ENCODE measurements at places on chromosomes 11 and 22.
A peak's percentile ranks its signal among the peaks of the same experiment; 100 is the strongest.

- no peak for DNase-seq
Measured at GRCh38 chr22:46058091-46058420, 81.1 kb upstream of the WNT7B start.

DNA sequence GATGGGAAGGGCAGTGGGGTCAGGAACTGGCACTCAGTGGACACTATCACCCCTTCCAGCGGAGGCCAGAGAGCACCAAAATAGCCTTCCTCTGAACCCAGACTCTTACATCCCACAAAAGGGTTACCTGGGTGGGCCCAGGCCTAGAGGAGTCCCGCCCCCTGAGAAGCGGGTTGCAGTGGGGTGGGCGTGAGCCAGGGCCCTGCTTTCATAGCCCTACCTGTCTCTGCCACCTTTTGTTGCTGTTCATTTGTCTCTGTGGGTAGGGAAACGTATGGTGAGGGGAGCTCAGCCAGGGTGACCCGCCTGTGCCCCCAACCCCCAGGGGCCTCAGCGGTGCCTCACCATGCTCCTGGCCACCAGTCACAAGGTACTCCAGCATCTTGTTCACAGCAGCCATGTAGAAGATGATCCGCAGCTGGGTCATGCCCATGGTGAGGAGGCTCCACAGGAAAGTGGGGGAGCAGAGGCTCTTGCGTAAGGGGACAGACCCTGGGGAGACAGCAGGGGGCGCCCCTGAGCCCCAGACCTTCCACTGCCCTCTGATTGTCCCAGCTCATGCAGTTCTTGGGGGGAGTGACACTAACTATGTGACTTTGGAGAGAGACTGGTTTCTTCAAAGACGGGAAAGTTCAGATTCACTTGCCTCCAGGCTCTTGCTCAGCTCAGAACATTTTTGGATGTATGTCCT, 24.0 kb downstream of the SLC43A1 start:
- DNase-seq = peak; percentile 46

- DNase-seq = no peak
Measured at GRCh38 chr11:58490827-58491226, 17.1 kb downstream of the OR5B21 start.

- DNase-seq = no peak
Measured at GRCh38 chr11:56876621-56877275, 112.0 kb upstream of the OR5AK2 start.

DNA sequence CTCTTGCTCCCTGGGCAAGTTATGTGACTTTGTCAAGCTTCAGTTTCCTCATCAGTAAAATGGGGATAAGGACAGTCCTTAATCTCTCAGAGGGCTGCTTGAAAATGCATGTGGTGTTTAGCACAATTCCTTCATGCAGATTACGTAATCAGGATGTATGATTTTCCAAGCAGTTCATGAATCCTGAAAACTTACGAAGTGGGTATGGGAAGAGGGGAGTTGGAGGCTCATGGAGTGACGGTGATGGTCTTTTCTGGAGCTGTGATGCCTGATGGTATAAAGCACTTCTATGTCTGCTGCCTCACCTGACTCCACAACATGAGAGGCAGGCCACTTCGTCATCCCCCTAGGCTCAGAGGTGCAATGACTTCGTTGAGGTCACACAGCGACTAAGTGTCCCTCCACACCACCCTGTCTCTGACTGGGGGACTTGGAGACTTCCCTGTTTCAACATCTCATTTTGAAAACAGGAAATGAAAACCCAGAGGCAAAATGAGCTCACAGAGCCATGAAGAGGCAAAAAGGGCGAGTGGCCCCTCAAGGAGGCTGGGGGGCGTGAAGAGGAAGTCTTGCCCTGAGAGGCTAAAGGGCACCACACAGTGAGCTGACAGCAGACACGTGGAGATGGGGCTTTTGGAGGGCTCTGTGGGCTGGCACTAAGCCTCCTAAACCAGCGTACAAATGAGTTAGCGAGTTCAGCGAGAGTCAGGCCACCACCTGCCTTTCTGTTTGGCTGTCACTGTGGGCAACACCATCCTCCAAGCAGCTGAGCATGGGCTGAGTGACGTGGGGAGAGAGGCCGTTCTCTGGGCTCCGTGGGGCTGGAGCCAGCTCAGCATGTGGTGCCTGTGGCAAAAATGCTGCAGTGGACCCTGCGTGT, 10.1 kb downstream of the MCM5 start:
- no peak for DNase-seq

- peak; percentile 35 for DNase-seq
Measured at GRCh38 chr11:32809313-32809712, 14.9 kb upstream of the CCDC73 start.

DNA sequence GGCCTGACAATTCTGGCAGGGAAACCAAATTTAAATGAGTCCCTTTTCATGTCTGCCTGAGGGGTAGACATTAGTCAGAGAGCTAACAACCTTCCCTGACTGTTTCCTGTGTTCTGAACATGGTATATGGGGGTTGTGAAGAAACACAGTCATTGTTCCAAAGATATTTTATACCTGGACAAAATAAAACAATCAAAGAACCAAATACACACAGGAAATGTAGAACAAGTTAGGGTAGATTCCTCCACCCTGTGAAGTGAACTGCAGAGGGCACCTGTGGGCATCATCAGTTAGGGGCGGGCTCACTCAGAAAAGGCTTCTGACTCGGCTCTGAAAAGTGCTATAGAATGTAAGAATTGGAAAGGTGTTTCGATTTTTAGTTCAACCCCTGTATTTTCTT, 231.9 kb upstream of the CADM1 start:
- no peak for DNase-seq

DNA sequence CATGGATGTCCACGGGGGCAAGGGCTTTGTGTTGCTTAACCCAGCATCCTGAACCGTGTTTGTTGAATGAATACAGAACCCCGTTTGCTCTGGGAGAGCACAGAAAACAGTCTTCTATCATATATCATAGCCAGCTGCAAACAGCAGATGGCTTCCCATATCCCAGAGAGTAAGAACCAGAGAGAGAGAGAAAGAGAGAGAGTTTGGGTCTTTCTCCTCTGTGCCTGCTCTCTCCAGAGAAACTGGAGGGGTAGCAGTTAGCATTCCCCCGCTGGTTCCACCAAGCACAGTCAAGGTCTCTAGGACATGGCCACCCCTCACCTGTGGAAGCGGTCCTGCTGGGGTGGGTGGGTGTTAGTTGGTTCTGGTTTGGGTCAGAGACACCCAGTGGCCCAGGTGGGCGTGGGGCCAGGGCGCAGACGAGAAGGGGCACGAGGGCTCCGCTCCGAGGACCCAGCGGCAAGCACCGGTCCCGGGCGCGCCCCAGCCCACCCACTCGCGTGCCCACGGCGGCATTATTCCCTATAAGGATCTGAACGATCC, 440 bp upstream of the TIMP3 start:
- DNase-seq = no peak

GRCh38 chr11:110467556-110467955, 37.8 kb downstream of the FDX1 start:
- no peak for DNase-seq

DNA sequence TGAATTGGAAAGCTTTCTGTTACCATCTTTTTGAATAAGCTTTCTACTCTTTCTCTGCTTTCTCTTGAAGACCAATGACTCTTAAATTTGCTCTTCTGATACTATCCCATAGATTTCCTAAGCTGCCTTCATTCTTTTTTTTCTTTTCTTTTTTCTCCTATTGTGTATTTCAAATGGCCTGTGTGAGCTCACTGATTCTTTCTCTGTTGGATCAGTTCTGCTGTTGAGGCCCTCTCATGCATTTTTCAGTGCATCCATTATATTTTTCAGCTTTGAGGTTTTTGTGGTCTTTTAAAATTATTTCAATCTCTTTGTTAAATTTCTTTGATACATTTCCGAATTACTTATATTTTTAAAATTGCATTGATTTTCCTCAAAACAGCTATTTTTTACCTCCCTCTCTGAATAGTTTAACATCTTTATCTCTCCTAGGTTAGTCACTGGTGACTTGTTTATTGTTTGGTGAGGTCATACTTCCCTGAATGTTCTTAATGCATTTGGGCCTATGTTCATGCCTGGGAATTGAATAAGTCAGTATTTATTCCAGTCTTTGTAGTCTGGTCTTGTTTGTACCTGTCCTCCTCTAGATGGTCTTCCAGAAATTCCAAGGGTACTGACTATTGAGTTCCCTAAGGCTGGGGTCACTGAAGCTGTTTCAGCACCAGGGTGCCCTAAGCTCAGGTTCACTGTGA, 110.6 kb upstream of the SERPIND1 start:
- DNase-seq = no peak

DNA sequence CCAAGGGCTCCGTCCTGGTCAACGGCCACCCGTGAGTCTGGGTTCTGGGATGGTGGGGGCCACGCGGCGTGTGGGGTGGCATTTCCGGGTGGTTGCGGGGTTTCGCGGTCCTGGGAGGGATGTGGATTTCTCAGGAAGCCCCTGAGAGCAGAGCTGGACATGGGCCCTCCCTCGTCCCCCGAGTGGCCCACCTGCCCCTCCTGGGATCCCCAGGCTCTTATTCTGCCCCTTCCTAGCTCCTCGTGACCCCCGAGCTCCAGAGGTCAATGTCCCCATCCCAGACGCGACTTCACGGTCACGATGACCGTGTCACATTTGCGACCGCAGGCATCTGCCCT, 4.4 kb downstream of the MUC5AC start:
- no peak for DNase-seq

- no peak for DNase-seq
Measured at GRCh38 chr11:68735125-68735524, 16.2 kb downstream of the TESMIN start.

GRCh38 chr22:50015451-50016307, 3.1 kb upstream of the IL17REL start:
- DNase-seq = no peak

DNA sequence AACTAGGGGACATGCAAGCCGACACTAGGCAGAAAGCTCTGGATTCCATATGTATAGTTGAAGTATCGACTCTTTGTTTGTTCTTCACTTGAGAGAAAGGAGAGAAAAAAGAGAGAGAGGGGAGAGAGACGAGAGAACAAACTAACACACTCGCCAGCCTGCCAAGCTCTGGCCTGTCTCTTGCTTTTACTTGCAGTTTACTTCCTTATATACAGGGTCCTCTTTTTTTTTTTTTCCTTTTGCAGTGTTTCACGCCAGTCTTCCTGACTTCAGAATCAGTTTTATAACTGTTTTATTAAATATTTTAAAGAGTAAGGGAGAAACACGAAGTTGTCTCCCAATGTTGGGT, 19.9 kb downstream of the TEAD1 start:
- no peak for DNase-seq

DNA sequence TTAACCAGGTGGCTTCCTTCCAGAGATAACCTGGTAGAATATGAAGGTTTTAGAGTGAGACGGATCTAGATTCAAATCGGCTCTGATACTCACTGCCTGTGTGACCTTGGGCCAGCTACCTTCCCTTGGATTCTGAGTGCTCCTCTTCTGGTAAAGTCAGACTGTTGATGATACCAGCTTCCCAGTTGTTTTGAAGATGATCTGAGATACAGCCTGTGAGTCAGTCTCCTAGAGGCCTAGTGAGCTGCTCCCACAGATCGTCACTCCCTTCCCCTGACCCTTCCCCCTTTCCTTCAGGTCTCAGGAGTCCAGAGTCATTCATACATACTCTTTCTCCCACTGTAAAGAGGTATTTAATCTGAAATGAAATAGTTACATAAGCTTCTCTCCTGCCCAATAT, 207.8 kb downstream of the GRIK4 start:
- no peak for DNase-seq

- no peak for DNase-seq
Measured at GRCh38 chr11:65113361-65113756, 1.7 kb downstream of the TM7SF2 start.

Data from activated CD4-positive, alpha-beta T cell treated with anti-CD3 and anti-CD28 coated beads for 4 hours (primary cell).